ENCODE measurements at places on chromosomes 16 and 17.

DNA sequence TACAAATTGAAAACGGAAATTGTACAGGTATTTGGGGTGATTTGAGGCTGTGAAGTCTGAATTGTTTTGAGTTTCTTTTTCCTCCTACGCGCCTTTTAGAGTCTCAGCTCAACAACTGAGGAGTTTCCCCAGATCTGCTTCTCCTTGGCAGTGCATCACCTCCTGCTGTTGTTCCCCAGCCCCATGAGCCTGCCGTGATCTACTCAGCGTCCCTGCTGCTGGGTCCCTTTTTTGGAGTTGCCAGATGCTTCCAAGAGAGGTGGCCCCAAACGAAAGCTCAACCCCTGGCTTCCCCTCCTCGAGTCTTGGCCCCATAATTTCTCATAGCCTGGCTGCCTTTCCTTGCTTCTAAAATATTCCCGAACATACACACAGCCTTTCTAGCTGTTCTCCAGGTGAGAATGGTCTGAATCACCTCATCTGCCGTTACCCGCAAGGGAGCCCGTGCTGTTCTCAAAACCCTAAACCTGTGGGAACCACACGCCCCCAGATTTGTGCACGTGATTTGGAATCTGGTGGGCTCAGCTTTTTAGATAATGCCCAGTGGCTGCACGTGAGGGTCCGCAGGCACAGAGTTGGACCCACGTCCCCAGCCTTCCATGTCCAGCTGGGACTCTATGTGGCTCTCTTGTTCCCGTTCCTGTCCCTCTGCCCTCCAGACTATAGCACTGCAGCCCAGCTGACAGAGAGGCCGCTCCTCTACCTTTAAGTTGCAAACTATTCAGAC lies 179.1 kb upstream of the CHMP6 start:
- DNase-seq = no peak

DNA sequence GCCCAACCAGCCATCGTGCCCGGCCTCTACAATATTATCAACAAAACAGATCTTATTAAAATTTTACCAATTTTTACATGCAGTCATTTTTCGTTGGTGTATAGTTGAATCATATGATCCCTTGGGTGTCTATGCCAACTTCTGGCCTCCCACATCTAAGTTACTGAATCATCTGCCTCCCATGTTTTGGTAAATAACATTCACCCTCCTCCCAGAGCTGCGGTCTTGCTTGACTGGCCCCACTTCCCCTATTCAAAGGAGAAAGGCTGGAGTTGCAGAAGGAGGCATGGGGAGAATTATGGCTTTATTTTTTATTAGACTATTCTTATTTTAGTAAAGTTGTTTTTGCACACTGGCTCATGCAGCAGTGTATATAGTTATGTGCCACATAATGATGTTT lies 18.5 kb upstream of the CCL23 start:
- no peak for DNase-seq

GRCh38 chr17:73924114-73924908 lies 279.2 kb upstream of the RPL38 start:
- no peak for DNase-seq

GRCh38 chr16:85720302-85720637 lies 30.6 kb downstream of the C16orf74 start:
- no peak for DNase-seq

GRCh38 chr16:65619606-65620005 lies 497.7 kb upstream of the CDH11 start:
- DNase-seq = no peak

DNA sequence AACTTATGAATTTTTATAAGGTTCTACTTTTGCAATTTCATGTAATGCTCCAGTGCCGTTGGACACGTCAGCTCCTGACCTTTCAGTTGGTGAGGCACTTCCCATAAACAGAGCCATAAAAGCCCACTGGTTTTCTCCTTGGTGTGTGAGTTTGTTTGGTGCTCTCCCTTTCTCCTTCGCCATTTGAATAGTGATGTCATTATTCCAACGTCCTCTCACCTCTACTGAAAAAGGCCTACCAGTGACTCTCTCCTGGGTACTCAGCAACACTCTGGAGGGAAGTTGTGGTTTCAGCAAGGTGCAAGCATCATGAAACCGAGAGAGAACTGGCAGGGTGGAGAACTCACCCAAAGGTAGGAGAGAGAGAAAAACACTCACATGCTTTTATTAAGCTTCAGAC lies 29.6 kb upstream of the HNF1B start:
- DNase-seq = no peak

GRCh38 chr17:48543107-48543853 lies 1.6 kb downstream of the HOXB2 start:
- DNase-seq = no peak

DNA sequence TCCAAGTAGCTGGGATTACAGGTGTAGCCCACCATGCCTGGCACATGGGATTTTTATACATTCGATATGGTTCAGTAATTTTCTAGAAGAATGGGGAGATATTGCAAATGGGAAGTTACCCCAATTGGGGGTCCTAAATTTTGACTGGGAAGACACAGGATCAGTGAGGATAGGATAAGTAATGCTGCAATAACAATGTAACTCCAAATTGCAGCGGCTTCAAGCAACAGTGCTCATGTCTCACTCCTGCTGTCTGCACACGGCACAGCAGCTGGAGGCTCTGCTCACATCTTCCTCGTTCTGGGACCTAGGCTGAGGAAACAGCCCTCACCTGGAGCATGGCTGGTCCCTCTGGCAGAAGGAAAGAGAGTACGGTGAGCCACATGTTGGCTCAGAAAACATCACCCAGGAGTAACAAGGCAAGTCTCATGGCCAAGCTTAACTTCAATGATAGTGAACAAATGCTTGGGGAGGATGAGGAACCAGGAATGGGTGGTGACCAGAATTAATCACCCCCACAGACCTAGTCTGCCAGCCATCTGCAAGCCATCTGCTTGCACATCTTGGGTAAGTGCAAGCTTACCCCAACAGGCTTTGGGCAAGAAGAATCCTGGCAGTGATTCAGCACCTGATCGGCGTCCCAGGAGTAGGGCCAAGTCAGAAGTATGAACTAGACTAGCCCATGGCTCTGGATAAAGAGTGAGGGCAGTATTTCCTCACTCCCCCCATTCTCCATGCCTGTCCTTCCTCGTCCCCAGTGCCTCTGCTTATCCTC lies 229.2 kb downstream of the COPRS start:
- peak; percentile 81 for DNase-seq

DNA sequence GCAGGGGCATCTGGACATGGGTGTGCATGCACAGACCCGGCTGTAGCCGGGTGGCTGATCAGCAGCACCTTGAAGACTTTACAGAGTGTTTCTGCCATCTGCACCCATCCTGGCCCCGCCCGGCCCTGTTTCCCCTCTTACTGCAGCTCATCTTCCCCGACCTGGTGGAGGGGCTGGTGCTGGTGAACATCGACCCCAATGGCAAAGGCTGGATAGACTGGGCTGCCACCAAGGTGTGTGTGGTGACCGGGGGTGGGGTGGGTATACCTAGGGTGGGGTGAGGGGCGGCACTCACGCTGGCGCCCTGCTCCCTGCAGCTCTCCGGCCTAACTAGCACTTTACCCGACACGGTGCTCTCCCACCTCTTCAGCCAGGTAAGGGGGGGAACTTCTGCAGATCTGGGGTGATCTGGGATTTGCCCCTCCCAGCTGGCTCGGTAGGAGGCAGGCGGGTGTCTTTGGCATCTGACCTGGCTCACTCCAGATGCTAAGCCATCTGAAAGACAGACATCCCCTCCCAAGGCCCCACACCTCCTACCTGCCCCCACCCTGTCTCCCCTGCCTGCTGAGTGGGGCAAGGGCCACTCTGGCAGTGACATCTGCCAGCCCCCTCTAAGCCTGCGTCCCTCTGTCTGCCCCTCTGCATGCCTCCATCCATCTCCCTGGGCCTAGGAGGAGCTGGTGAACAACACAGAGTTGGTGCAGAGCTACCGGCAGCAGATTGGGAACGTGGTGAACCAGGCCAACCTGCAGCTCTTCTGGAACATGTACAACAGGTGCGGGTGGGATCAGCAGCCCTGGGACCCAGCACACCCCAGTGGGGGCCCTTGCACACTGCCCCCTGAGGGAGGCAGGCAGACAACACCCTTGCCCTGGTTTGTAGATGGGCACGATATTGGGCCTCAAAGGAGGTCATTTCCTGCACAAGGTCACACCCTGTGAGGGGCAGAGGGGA lies 6.6 kb downstream of the NDRG4 start:
- peak; percentile 70 for DNase-seq

GRCh38 chr17:68054296-68054900 lies 18.9 kb downstream of the KPNA2 start:
- DNase-seq = no peak

- DNase-seq = no peak
These were observed 5.1 kb downstream of the PITPNA start for GRCh38 chr17:1557355-1558095.

- DNase-seq = no peak
These were observed 1.3 kb downstream of the ALOX12 start for GRCh38 chr17:6997171-6997570.

GRCh38 chr16:24139282-24139681 lies 116.9 kb upstream of the CACNG3 start:
- no peak for DNase-seq

DNA sequence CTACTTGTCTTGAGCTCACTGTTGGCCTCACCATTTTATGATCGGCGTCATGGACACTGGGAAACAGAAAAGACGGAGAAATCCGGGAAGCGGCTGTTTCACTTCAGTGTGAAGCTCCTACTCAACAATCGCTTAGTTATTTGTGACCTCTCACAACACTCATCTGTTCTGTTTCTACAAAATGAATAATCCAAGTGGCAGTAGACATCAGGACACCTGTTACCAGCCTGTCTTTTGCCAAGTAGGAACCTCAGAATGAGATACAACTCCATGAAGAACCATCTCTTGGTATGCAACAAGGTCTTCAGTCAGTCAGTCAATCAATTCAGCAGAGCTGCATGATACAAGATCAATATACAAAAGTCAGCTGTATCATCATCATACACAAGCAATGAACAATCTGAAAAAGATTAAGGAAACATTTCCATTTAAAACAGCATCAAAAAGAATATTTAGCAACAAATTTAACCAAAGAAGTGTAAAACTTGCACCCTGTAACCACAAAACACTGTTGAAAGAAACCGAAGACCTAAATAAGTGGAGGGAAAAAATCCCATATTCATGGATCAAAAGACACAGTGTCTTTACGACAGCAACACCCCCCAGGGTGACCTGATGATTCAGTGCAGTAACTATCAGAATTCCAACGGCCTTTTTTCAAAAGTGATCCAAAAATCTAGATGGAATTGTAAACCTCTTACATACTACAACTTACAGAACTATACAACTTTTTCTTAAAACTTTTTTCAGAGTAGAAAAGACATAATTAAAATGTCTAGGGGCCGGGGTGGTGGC lies 63.4 kb downstream of the ANKRD11 start:
- DNase-seq = no peak

All from NCI-H2171 treated with DMSO at 0.1 percent for 48 hours (cell line).